NCI-H345 (cell line): ENCODE measurements at places on chromosomes 3 and 15.

GRCh38 chr3:134795746-134796280 is 753 bp downstream of the EPHB1 start:
- no peak for DNase-seq

DNA sequence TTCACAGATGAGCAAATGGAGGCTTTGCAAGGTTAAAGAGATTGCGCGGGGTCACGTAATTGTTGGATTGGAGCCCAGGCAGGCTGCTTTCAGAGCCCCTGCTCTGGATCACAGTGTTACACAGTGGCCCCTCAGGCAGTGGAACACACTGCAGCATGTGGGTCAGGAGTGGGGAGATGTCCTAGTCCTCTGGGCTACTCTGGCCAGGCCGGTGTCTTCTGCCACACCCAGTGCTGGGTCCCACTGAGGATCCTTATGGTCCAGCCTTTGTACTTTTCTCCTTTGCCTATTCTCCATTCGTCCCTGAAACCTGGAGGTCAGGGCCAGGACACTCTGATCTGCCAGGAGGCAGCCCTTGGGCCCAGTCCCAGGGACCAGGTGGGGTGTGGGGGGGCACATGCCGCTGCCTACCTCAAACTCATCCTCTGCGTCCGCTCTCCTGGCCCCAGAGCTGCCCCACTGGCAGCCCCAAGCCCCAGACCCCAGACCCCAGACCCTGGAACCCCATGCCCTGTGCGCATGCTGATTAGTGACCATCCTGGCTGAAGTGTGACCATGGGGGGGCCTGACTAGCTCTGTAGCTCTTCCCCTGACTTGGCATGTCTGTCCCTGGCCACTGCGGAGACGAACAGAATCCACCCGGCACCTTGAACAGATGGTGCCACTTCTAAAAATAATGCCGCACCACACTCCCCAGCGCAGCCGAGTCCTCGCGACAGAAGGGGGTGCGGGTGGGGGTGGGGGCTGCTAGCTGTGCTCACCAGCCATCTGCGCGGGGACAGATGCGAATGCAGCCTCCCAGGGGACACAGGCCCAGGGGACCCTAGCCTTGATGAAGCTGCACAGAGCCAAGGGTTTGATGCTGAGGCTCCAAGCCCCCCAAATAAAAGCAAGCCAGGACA is 41.6 kb downstream of the ATP2B2 start:
- DNase-seq = no peak

DNA sequence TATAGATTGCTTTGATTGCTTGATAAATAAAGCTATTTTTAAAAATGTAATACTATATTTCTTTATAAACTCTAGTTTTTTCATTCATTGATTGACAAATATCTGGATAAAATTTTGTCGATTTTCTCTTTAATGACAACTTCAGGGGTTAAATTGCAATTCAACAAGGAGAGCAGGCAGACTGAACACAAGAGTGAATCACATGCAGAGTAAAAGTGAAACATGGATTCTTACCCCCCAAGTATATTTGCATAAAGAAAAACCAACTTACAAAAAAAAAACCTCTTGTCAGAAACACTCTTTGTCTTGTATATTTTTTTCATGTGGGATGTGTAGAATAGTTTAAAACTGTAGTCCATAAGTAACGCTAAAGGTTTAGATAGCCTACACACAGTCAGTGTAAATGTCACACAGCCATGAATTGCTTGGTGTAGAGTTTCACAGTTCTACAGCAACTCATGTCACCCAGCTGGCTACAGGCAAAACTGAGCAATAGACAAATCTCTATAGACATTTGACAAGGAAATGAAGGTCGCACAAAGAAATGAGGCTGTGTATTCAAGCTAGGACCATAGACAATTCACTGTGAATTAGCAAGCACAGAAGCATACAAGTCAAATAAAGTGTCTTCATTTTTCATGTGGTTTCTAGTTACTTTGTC is 141.6 kb downstream of the THRB start:
- DNase-seq = no peak

GRCh38 chr3:25053360-25053759 is 374.7 kb upstream of the RARB start:
- DNase-seq = no peak

- no peak for DNase-seq
These were observed 50.3 kb downstream of the MECOM start for GRCh38 chr3:169613053-169613803.

- no peak for DNase-seq
These were observed 62.0 kb upstream of the ZBTB38 start for GRCh38 chr3:141306276-141306675.

DNA sequence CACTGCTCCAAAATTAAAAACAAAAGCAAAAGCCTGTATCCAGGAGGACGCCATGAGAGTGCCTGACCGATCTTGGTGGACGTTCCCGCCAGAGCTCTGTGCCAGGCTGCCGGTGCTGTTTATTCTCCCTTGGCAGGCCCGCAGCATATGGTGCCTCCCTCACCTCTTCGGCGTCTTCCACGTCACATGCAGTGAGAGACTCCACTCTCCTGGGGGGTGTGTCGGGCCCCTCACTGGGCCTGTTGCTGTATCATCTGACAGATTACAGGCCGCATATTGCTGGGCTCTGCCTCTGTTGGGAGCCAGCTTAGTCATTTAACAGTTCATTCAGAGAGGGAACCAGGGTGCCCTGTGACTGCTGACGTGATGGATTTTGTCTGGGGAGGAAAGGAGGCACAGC is 86.4 kb upstream of the ARRDC4 start:
- no peak for DNase-seq

DNA sequence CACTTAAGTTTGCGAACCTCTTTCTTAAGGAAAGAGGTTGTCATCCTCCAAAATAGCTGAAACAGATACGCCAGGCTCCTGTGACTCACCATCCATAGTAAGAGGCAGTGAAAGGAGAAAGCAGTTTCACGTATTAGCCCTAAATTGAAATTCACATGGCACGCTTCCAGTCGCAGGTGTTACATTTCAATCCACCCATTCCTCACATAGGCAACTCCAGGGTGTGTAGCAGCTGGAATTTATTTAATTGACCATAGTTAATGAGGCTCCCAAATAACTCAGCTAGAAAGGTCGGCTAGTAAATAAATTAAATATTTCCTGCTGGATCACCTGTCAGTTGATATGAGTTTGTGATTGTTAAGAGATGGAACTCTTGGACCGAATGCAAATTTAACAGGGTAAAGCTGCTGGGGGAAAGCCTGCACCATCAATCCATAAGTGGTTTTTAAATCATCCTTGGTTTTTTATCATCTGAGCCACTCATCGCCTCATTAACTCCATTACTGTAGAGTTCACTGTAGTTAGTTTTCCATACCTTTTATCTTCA is 19.6 kb downstream of the NSUN3 start:
- DNase-seq = peak; percentile 7

GRCh38 chr3:123660141-123660675 is 75.4 kb upstream of the HACD2 start:
- no peak for DNase-seq

GRCh38 chr15:63203451-63204090 is 14.2 kb downstream of the RAB8B start:
- no peak for DNase-seq

- no peak for DNase-seq
These were observed 118.4 kb upstream of the FLNB start for GRCh38 chr3:57889807-57890206.

DNA sequence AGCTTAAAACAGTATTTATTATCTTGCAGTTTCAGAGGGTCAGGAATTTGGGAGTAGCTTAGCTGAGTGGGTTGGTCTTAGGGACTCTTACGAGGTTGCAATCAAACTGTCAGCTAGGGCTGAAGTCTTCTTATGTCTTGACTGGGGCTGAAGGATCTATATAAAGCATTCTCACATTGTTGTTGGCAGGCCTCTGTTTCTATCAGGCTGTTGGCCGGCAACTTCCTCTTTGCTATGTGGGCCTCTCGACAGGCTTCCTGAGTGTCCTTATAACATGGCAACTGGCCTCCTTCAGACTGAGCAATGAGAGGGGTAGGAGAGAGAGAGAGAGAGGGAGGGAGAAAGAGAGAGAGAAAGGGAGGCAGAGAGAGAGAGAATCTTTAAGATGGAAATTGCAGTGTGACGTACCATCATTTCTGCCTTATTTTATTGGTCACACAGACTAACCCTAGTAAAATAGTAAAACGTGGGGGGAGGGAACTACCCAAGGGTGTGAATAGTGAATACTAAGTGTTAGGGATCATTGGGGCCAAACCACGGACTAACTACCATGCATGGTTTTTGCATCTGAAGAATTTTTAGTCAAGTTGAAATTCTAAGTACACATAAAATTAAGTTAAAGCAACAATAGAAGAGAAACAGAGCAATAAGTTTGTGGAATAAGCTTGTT is 16.1 kb downstream of the FGF7 start:
- no peak for DNase-seq

- DNase-seq = no peak
These were observed 58.1 kb upstream of the EIF5A2 start for GRCh38 chr3:170966495-170966894.

GRCh38 chr3:124413393-124413792 is 316.9 kb upstream of the UMPS start:
- DNase-seq = no peak

DNA sequence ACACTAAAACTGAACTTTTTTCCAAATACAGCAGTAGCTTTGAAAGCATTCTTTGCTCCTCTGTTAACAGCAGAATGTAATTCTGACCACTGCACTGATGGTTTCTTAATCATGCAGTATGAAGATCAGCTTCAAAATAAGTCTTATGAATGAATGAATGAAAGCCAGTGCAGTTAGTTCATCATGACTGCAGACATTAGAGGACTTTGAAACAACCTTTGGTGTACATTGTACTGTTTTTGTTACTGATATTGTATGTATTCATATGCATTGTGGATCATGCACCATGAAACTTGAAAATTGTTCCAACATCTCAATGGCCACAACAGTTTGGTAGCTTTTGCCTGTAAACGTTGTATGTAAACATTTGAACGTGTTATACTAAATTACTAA is 1.3 kb upstream of the TNIK start:
- no peak for DNase-seq

GRCh38 chr15:34850121-34850520 is 54.8 kb upstream of the ACTC1 start:
- peak; percentile 3 for DNase-seq
